ENCODE measurements at places on chromosomes 11 and 22. TPM values are rescaled to one million over a fixed set of nuclear protein-coding genes. Genes with fewer than 3 reads are reported as not detected.

IGF2 gene
- 19.8 TPM for total RNA-seq

TMEM191B gene
- not detected for total RNA-seq

APOL4 gene
- total RNA-seq: not detected

KDELR3 gene
- 98.7 TPM for total RNA-seq

CHRM1 gene
- total RNA-seq: not detected

AP1B1 gene
- 61.0 TPM for total RNA-seq

OR2AG1 gene
- not detected for total RNA-seq

MRGPRX1 gene
- total RNA-seq: not detected

UPB1 gene
- total RNA-seq: not detected

TIGD3 gene
- not detected for total RNA-seq

GAS2L1 gene
- total RNA-seq: 24.5 TPM

KCTD14 gene
- total RNA-seq: 6.9 TPM

TRIM51 gene
- total RNA-seq: not detected

NUDT22 gene
- 59.5 TPM for total RNA-seq

CLMP gene
- total RNA-seq: 90.7 TPM

CATSPERZ gene
- total RNA-seq: not detected

MRGPRX2 gene
- not detected for total RNA-seq

NXPE1 gene
- not detected for total RNA-seq

ACTN3 gene
- total RNA-seq: not detected

NXPE4 gene
- total RNA-seq: not detected

OR52I1 gene
- total RNA-seq: not detected

TMEM138 gene
- total RNA-seq: 19.5 TPM

CARNS1 gene
- not detected for total RNA-seq

SCO2 gene
- 1.8 TPM for total RNA-seq

OR10G8 gene
- total RNA-seq: not detected

OR52H1 gene
- total RNA-seq: not detected

ZP1 gene
- 0.50 TPM for total RNA-seq

SMIM35 gene
- total RNA-seq: not detected

SCGB1D2 gene
- total RNA-seq: not detected

SLC29A2 gene
- 3.7 TPM for total RNA-seq

NAV2 gene
- 14.3 TPM for total RNA-seq

TENM4 gene
- total RNA-seq: 5.5 TPM

GDPD4 gene
- total RNA-seq: not detected

FGF19 gene
- total RNA-seq: not detected

OR4C15 gene
- total RNA-seq: not detected

TAGLN gene
- total RNA-seq: 515 TPM

Measured in bronchus fibroblast of lung (primary cell).